ENCODE measurements at places on chromosomes 1 and 21.

GRCh38 chr21:22556829-22557228 is 1558.6 kb downstream of the NCAM2 start:
- DNase-seq: no peak

GRCh38 chr1:18188820-18189517 is 81.4 kb downstream of the IGSF21 start:
- no peak for DNase-seq

DNA sequence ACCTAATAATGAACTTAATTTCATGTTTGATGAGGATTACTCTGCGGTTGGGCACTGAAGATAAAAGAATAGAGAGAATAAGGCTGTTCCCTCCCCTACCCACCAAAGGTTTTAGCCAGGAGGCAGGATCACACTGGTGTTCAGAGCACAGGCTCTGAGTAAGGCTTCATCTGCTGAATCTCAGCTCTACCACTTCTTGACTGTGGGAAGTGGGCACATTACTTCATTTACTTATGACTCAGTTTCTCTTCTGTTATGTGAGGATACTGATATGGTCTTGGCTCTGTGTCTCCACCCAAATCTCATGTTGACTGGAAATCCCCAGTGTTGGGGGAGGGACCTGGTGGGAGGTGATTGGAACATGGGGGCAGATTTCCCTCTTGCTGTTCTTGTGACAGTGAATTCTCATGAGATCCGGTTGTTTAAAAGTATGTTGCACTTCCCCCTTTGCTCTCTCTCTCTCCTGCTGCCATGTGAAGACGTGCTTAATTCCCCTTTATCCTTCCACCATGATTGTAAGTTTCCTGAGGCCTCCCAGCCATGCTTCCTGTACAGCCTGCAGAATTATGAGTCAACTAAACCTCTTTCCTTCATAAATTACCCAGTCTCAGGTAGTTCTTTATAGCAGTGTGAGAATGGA is 79.7 kb downstream of the SMYD2 start:
- no peak for DNase-seq

- DNase-seq: no peak
These were observed 3.9 kb downstream of the OVAAL start for GRCh38 chr1:180562640-180563025.

DNA sequence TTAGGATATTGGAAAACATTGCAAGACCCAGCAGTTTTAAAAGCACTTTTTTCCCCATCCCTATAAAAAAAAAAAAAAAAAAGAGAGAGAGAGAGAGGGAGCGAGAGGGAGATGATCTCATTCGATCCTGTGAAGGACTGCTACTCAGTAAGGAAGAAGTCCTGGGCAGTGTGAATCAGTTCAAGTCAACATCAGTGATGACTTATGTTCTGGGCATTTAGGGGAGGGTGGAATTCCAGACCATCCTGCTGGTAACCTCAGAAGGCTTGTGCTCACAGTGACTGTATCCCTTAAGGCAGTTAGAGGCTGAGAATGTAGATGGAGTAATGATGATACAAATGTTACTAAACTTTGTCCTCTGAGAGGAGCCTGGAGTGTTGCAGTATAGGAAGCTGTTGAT is 151.4 kb downstream of the TGFB2 start:
- DNase-seq: peak; percentile 90

DNA sequence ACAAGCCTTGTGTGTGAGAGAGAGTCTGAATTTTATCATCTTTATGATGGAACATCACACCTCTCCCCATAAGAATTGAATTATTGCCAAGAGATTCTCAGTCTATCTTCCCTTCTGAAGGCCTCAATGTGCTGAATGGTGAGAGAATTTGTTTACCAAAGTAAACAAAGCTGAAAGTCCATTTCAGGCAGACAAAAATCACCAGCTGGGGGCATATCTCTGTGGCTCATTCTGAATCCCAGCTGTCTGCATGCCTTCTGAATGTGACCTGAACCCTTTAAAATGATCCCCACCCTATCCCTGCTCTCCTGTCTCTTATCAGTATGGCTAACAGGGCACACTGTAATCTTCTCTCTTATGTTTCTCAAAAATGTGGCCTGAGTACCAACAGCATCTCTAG is 99.1 kb upstream of the CAMK1G start:
- DNase-seq: no peak

GRCh38 chr1:231272880-231273279 is 31.9 kb downstream of the GNPAT start:
- no peak for DNase-seq

DNA sequence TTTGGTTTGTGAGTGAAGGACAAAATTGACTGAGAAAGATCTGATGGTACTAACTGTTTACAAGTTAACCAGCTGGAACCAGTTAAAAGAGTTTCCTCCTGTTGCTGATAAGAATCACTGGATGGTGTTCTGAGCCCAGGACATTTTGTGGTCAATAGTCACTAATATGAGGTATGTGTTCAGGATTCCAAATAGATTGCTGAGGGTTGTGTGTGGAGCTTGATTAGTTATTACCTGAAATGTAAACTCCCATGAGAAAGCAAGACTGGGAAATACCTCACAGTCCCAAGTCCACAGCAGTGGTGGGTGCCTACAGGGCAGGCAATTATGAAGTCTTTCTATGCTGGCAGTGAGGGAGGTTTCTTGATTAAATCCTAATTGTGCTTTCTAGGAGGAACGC is 164.6 kb downstream of the DNM3 start:
- DNase-seq: no peak

GRCh38 chr1:29631361-29631760 is 395.0 kb downstream of the PTPRU start:
- DNase-seq: no peak

GRCh38 chr1:8217011-8217711 is 100.8 kb upstream of the SLC45A1 start:
- DNase-seq: no peak

DNA sequence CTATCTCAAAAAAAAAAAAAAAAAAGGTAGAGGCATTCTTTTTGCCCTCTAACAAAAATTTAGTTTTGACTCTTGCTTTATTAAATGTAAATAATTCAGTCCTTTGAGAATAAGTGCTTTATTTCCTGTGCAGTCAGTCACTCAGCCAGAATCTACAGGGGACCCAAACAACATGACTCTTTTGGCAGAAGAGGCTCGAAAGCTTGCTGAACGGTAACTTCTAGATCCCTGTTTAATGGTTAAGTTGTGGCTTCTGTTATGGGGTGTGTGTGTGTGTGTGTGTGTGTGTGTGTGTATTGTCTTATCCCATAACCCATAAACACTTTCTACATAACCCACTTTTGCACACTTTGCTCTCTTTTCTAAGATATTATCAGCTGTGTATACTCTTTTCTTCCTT is 54.9 kb upstream of the LAMC2 start:
- DNase-seq: no peak

GRCh38 chr1:72366466-72366865 is 84.1 kb upstream of the NEGR1 start:
- DNase-seq: no peak

DNA sequence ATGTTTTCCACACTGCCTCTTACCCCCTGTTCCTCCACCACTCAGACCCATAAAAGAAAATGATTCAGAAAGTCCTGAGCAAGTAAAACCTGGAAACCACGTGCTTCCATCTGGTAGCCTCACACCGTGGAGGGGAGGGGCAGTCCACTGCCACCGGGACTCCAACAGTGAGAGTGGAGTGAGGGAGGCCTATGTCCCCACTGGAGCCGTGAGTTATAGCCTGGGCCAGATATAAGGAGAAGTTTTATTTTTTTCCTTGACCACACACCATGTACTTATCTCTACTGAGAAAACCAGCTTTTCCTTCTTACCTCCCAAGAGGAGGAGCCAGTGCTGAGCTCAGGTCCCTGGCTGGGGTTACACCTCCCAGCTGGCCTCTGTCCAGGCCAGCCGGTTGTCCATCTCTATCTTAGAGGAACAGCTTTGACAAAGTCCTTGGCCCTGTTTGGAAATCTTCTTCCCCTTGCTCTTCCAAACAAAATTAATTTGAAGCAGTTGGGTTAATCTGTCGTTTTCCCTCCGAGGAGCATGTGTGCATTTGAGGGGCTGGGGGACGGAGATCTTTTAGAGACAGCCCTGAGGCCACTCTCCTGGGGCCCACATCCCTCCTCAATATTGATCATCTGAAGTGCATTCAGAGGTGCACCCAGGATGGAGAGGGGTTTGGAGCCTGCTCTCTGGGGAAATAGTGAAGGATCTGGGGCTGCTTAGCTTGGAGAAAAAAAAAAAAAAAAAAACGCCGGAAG is 49.1 kb upstream of the SERBP1 start:
- DNase-seq: no peak

DNA sequence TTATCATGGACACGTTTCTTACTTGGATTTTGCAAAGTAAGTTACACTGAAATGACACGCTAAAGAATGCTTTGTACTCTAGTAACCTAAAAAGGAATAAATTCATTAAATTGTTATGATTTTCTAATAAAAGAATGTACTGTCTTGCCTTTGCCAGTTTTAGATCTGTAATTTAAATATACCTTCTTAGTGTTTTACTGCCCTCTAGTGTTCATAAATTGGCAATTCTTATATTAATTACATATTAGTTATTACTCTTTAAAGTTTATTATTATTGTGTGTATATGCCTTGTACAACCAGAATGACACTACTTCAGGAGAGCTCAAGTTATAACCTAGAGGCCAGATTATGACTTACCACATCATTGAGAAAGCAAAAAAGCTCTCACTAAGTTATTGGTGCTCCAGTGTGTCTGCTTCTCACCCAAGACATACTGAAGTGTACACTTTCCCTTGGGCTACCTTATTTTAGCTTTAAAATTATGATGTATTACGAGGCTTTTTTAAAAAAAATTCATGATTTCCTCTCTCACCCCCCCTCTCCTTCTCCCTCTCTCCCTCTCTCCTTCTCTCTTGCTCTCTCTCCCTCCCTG is 169.9 kb downstream of the HS2ST1 start:
- no peak for DNase-seq

DNA sequence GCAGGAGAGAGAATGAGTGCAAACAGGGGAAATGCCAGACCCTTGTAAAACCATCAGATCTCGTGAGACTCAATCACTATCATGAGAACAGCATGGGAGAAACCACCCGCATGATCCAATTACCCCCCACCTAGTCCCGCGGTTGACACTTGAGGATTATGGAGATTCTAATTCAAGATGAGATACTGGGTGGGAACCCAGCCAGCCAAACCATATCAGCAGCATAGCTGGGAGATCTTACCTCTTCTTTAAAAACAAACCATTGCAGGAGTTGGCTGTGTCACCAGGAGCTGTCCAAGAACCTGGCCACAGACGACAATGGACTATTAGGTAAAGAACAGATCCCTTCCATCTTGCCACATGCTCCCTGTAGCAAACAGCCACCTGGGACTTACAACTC is 422.7 kb downstream of the MATN1 start:
- no peak for DNase-seq

DNA sequence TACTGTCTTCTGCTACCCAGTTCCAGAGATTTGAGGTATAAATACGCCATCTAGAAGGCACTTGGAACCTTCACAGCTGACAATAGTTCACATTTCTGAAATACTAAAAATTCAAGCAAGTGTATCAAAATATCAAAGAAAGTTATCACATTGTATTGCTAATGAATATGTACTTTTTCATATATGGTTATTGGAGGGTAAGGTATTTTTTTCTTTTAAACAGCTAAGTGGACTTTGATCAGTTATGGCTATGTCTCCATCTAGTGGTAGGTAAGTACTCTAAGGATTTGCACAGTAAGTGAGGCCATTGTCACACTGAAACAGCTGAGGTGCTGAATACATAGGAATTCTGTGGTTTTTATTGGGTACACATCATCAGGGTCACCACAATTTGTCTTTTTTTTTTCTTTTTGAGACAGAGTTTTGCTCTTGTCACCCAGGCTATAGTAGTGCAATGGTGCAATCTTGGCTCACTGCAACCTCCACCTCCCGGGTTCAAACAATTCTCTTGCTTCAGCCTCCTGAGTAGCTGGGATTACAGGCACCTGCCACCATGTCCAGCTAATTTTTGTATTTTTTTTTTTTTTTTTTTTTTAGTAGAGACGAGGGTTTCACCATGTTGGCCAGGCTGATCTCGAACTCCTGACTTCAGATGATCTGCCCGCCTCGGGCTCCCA is 49.1 kb upstream of the CR2 start:
- peak; percentile 33 for DNase-seq

DNA sequence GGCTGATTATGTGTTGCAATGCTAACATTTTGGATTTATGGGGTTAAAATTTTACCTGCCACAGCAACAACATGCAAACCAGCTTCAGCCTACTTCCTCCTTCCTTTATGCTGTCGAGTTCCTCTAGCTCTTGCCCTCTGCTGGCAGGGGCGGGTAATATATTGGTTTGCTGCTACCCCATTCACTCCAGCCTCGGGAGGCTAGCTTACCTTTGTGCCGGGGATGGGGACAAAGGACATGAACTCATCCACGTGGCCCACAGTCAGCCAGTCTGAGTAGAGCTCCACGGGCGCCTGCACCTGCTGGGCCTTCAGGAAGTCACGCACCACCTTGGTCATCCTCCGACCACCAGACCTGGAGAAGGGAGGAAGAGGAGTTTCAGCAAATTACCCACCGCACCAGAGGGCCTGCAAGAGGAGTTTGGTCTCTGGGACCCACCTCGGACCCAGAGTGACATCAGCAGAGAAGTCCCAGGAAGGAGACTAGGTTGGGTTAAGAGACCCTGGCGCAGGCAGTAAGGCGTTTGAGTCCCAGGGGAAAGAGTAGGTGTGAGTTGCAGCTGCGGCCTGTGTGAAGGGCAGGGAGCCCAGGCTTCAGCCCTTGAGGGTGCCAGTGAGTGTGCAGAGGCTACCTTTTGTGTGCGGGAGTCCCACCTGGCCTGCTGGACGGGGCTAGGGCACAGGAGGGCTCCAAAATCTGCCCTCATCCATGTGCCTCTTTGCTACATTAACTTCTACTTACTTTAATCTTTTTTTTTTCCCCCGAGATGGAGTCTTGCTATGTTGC is 21.8 kb upstream of the SDHB start:
- no peak for DNase-seq

DNA sequence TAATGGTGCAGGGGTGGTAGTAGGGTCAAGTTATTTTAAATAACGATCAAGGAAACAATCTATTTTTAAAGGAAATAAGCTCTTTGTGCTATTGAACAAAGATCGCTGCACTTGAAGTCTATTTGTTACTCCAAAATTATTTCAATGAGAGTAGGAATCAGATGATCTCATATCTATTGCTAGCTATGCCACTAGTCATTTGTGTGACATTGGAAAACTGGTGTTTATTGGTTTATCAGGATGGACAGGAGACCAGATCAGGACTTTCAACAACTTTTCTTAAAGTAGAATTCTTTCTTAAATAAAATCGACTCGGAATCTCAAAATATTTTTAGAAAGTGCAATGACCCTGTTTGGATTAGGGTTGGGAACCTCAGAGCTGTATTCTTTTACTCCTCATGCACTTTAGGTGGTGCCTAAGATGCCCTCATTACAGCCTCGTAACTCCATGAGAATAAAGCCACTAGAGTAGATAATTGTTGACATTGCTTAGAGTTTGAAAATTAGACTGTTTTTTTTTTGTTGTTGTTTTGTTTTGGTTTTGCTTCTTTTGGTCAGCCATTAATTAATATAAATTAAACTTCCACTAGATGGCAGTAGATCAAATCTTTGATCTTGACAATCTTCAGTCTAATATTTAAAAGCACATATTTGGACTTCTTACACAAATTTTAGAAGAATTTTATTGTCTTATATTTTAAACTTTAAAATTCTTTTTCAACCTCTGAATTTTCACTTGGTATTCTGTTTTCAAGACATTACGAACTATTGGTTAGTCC is 352.4 kb downstream of the USP25 start:
- DNase-seq: no peak

- DNase-seq: no peak
These were observed 94.6 kb upstream of the S1PR1 start for GRCh38 chr1:101142244-101142643.

Data from fibroblast of skin of left biceps (primary cell).